ENCODE measurements at places on chromosomes 7 and 10.

GRCh38 chr7:36148422-36149065, 4.5 kb upstream of the EEPD1 start:
- no peak for DNase-seq

DNA sequence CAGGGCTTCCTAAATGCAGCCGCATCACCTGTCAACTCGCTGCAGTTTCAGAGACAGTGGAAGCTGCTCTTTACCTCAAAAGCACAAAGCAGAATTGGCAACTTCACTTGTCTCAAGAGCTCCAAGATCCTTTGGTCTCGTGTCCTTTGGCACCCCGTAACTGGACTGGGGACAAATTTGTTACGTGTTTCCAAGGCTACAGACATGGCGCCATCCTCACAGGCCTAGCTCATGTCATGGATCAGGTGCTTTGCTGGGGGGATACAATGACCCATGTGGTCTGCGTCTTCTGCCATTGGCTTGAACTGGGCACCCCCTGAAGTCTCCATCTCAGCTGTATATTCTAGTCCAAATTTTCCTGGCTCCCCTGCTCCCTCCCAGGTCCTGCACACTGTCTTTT, 48.6 kb downstream of the CHST3 start:
- no peak for DNase-seq

GRCh38 chr7:14630048-14630447, 272.5 kb downstream of the DGKB start:
- DNase-seq: no peak

DNA sequence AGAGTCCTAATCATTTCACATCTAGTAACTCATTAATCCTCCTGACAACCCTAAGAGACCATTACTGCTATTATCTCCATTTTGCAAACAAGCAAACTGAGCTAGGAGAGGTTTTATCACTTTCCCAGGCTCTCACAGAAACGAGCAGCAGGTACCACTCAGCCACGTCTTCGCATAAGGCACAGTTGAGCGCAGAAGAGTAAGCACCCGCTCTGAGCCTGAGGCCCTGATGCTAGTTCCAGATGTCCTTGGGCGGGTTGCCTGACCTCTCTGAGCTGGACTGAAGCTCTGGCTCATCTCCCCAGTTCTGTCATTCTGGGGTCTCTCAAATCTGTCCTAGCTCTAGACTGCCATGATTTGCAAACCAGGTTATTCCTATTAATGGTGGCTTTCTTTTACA, 72.6 kb upstream of the FRMD4A start:
- DNase-seq: no peak
